ENCODE measurements at places on chromosomes 7 and 10.

DNA sequence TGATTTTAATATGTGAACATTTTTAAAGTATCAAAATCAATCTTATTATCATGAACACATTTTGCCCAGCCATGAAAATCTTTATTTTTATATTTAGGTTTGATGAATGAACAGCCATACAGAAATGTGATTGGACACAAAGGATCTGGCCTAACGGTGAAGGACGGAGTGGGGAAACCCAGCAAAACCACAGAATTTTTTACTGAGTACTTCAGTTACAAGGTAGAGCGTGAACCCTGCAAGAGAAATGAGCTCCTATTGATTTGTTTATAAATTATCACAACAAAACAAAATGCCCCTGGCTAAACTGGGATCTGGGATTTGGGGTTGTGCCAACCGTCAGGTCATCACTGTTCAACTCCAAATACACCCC is 118.8 kb downstream of the JAZF1 start:
- DNase-seq: no peak

GRCh38 chr10:67815571-67816059 is 22.4 kb downstream of the DNAJC12 start:
- DNase-seq: no peak

DNA sequence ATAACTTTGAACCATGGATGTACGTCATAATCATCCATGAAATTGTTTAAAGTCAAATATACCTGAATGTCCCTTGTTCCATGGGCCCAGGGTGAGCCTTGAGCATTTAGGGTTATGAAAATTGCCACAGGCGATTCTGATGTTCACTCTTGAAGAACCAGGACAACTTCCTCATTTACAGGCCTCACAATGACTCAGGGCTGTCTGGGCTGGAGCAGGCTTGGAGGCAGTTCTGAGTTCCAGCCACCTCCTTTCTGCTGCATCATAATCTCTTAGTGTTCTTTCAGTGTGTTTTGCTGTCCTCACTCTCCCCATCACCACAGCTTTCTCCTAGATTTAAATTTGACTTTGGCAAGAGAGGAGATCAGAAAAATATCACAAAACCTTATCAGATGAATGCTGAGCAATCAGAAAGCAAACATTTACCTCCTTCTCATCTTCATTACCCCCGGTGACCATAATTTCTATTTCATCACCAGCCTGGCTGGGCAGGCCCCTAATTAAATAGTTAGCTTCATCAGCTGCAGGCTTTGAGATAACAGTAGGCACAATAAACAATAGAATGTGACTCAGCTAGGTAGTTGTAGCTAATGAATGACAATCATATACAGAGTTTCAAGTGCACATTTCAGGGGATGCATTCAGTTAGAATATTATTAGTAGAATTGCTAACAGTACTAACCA is 571.0 kb downstream of the SH2D4B start:
- DNase-seq: peak; percentile 31

- DNase-seq: no peak
Measured at GRCh38 chr7:55818686-55819085, 43.9 kb downstream of the SEPTIN14 start.

DNA sequence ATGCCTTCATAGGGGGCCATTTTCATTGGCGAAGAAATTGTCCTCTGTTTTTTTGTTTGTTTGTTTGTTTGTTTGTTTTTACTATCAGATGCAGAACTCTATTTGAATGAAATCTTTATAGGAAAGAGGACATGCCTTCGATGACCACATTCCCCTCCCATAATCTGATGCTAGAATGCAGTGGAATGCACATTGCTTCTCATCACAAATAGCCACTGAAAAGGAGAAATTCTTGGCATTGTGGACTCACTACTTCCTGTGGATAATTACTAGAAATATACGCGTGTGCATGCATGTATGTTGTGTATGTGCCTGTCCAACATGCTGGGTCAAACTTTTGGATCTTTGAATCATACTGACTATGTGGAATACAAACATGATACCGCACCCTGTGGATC is 70.5 kb upstream of the SFMBT2 start:
- DNase-seq: no peak

GRCh38 chr10:69696073-69696731 is 66.2 kb downstream of the FAM241B start:
- peak; percentile 41 for DNase-seq

DNA sequence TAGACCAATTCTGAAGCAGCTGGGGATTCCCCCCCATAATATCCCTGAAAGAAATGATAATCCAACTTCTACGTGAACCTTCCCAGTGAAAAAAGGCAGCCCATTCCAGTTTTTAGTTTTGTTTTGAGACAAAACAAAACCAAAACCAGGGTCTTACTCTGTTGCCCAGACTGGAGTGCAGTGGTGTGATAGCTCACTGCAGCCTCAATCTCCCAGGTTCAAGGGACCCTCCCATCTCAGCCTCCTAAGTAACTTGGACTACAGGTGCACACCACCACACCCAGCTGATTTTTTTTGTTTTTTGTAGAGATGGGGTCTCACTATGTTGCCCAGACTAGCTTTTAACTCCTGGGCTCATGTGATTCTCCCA is 12.5 kb upstream of the ARPC1A start:
- peak; percentile 21 for DNase-seq

- no peak for DNase-seq
Measured at GRCh38 chr7:106178593-106179134, 66.6 kb upstream of the SYPL1 start.
